ENCODE measurements at places on chromosomes 3 and 15.

- no peak for DNase-seq
These were observed 354.6 kb downstream of the CNTN6 start for GRCh38 chr3:1447452-1447851.

DNA sequence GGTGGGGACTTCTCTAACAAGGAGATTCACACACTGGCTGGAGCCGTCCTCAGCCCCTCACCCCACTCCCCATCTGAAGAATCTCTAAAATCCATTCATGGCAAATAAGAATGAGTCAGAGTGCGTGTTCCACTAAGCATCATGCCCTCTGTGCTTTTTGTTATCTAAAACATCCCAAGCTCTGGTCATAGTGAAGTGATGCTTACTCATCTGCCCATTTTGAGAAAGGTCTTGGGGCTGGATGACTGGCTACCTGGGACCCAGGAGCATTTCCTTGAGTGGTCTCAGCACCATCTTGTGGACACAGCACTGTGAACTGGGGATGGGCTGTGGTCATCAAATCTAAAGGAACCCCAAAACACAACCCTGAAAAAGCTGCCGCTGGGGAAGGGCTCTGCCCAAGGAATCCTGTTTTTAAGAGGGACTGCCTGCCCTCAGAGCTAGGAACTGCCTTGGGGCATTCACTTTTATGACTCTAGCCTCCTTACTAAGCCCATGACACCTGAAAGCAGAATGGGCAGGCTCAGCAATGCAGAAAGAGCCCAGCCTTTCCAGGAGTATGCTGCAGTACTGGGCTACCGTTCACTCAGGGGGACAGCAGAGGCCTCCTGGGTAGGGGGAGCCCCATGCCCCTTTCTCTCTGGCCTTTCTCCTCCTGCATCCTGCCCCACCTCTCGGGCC lies 53.5 kb downstream of the ZBTB38 start:
- no peak for DNase-seq

GRCh38 chr15:73578026-73578425 lies 55.2 kb downstream of the NPTN start:
- DNase-seq, result no peak

DNA sequence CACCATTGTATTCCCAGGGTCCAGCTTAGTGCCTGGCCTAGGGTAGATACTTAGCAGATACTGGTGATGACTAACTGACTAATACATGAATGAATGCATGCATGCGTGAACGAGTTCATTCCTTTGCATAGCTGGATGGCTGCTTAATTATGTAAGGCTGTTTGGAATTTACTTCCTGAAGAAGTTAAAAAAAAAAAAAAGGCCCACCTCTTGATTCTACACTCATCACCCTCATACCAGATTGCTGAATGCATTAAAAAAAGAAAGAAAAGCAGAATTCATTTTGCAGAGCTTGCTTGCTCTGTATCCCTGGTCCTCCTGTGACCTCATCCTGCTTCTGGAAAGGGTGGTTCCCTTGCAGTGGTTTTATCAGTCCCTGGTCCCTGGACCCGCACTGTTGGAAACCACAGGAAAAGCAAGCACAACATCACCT lies 277.6 kb upstream of the CFAP20DC start:
- DNase-seq, result no peak

DNA sequence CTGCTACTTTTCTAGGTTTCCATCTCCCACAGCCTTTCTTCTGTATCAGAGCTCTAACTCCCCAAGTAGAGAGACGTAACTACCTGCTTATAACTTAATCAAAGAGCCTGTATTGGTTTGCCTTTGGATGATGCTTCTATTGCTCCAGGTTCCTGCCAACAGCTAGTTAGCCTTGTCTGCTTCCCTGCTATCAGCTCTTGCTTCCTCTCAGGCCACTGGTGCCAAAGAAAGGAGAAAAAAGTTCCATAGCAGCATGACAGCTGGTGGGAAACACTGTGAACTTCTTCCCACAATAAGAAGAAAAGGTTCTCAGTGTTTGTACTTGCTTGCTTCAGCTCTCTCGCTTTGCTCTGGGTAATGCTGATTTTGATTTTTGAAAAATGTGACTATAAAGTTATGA lies 206.6 kb downstream of the GBE1 start:
- DNase-seq, result no peak

DNA sequence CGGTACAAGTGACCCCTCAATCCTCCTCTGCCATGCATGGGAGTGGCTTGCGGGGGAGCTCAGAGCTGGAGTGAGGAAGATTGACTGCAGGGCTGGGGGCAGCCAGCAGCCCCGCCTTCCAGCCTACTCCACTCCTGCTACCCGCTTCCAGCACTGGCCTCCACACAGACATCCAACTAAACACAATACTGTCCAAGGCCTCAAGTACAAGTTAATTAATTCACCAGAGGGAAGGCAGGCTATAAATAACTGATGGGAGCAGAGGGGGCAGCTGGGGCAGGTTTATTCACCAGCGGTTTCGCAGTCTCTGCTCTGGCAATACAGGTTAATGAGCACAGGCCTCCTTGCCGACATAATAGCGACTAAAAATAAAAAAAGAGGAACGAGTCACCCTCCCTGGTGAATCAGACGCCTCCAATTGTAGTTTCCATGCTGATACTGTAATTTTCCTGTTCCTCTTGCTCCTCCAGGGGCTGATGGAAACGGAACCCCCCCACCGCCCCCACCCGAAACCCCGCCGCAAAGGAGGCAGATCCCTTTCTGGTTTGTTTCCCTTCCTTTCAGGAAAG lies 166.4 kb upstream of the TLE3 start:
- DNase-seq, result peak; percentile 46

DNA sequence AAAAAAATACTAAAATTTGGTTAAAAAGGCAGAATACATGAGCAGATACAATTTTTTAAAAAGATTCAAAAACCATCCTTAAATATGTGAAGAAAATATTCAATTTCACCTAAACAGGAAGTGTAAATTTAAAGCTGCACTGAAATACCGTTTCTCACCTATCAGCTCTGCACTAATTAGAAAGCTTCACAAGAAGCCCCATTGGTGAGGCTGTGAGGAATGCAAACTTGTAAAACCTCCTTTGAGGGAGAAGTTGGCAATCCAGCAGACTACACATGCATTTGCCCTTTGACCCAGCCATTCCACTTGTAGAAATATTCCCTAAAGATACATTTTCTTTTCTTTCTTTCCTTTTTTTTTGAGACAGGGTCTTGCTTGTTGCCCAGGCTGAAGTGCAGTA lies 18.8 kb downstream of the BLM start:
- DNase-seq, result no peak

- no peak for DNase-seq
These were observed 211.6 kb upstream of the NECTIN3 start for GRCh38 chr3:110859993-110860392.

DNA sequence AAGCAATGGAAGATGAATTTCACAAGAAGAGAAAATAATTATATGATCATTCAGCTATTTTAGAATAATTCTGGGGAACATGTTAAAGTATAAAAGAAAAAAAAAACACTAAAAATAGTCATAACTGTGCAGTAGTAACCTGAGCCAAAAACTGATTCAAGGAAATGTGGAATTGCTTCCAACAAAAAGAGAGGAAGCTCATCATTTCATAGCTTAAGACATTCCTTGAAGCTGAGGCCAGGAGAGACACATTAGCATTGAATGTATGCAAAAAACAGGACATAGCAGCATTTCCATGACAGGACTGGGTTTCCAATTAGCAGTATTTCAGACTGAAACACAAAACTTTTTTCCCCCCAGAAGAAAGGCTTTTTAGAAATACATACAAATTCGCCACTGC lies 27.7 kb upstream of the LRRN1 start:
- DNase-seq, result no peak

DNA sequence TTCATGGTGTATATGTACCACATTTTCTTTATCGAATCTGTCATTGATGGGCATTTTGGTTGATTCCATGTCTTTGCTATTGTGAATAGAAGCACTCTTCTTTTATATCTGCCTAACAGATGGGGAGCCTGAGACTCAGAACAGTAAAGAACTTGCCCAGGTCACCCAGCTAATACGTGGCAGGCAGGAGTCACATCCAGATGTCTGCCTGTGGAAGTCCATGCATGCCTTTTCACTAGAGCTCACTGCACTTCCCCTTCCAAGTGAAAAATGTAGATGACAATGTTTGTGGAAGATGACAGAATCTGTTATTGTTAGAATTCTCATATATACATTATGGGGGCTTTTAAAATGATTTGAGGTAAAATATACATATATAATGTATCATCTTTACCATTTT lies 165.0 kb downstream of the PDZRN3 start:
- DNase-seq, result no peak

- no peak for DNase-seq
These were observed 923.0 kb downstream of the DIPK2A start for GRCh38 chr3:144894576-144894975.

- no peak for DNase-seq
These were observed 479.6 kb upstream of the ZNF717 start for GRCh38 chr3:76264911-76265310.

GRCh38 chr15:78830514-78831228 lies 19.4 kb upstream of the ADAMTS7 start:
- no peak for DNase-seq

GRCh38 chr3:120161902-120162301 lies 67.7 kb upstream of the GSK3B start:
- DNase-seq, result no peak

DNA sequence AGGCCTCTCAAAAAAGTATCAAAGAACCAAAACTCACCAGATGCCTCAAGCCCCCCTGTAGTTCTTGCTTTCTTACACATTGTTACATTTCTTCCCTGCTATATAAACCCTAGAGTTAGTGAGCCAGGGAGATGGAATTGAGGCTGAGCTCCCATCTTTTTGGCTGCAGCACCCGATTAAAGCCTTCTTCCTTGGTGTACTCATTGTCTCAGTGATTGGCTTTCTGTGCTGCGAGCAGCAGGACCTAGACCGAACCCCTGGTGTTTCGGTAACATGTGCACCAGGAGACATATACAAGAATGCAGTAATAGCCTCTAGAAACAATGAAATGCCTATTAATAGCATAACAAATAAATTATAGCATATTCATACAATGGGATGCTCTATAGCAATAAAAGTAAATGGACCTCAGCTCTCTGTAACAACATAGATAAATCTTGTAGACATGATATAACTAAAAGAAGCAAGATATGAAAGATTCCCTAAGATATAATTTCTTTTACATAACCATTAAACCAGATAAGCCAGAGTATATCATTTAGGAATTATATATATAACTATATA lies 174.0 kb downstream of the NEK11 start:
- DNase-seq, result no peak

- DNase-seq, result no peak
These were observed 542.9 kb downstream of the FHIT start for GRCh38 chr3:60708191-60708975.

DNA sequence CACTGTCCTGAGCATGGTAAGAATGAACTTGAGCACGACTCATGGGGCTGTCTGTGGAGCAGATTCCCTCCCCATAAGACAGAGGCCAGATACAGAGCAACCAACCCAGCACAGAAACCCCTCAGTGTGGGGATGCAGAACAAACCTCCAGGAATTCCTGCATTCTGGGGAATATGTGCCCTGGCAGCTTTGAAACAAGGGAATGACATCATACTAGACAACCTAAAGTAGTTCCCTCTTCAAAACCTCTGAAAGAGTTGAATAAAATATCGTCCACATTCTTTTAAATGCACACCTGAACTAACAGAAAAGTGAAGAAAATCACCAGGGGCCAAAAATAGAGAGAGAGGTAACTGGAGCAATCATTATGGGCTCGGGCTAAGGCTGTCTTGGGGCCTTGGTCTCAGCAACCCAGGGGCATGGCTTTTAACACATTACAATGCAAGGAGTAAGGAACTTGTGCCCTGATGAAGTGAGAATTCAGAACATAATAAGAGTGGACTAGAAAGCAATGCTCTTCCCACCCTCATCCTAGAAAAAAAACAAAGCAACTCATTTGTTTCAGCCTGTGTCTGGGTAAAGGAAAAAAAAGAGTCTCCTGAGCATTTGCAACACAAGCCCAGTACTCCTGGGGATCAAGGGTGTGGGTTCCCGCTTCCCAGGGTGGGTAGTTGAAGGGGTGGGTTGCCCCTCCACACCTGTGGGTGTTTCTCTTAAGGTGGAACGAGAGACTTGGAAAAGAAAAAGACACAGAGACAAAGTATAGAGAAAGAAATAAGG lies 43.9 kb downstream of the ADIPOQ start:
- DNase-seq, result no peak

GRCh38 chr3:177429079-177429478 lies 231.8 kb upstream of the TBL1XR1 start:
- no peak for DNase-seq

DNA sequence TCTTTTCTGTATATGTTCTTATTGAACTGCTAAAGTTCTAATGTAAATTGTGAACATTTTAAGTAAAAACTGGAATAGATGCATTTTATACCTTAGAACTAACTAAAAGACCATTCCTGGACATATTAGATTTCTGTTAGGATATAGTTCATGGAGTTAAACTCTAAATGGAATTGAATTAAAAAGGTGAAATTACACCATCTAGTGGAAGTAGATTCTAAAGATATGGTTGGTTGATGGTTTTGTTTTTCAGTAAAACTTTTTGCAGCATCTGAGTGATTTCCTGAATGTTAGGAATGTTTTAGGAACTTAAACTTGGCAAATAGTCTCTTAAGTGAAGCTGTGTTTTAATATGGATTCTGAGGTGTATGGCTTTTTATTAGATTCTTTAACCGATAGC lies 96.8 kb downstream of the SLMAP start:
- no peak for DNase-seq

GRCh38 chr3:178736300-178736699 lies 200.1 kb downstream of the KCNMB2 start:
- DNase-seq, result peak; percentile 19

- DNase-seq, result no peak
These were observed 41.7 kb downstream of the OXSM start for GRCh38 chr3:25831578-25831977.

DNA sequence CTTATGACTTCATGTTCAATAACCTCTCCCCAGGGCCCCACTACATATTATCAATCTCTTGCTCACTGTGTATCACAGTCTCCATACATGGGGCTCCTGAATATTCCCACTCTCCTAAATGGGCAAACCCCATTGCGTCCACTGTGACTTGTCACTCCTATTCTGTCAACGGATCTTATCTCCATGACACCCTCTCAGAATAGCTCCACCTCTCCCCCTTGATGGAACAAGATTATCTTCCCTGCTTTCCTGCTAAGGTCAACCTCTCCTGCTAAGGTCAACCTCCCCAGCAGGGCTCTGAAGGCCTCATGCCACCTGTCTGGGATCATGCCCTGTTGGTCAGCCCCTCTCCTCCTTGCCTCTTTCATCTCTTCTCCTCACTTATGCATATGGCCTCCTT lies 1.8 kb downstream of the CLDN18 start:
- DNase-seq, result no peak

- DNase-seq, result no peak
These were observed 13.6 kb downstream of the LRRC2 start for GRCh38 chr3:46552538-46552937.

DNA sequence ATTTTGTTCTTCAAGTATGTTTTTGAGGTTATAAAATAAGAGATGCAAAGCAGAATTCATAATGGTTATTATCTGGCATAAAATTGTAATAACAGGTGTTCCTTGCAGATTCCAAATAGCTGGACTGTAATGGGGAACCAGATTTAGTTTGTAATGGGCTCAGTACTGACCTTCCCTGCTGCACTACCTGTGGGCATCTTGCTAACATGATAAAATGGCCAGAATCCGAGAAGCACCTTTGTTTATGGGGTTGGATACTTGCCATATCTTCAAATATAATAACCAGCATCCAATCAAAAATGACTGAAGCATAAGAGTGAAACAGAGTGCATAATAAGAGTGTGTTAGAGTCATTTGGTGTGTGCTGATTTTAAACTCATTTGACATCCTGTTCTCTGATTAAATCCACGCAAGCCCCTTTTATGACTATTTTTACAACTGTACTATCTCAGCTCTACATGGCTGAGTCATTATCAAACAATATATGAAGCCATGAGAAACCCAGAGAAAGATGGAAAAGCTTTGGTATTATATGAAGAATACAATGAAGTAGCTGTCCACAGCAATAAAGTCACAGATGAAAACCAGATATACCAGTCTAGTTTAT lies 292.4 kb downstream of the CNTN4 start:
- DNase-seq, result no peak
